ENCODE measurements at places on chromosomes 11 and 22.
A peak's percentile ranks its signal among the peaks of the same experiment; 100 is the strongest.

GRCh38 chr11:44727373-44728287, 868 bp downstream of the TSPAN18 start:
- no peaks in the 10 kb centered on the region for H3K4me1 ChIP-seq
- peak overlapping the region; percentile 65 for H3K27ac ChIP-seq
- peaks cover 13% of the 10 kb centered on the region for H3K27me3 ChIP-seq
- no peaks in the 10 kb centered on the region for H3K36me3 ChIP-seq
- peak; percentile 45 for DNase-seq
- peak overlapping the region; percentile 94 for H3K4me3 ChIP-seq

- H3K4me3 ChIP-seq: no peak overlapping the region
- H3K36me3 ChIP-seq: no peaks in the 10 kb centered on the region
- no peaks in the 10 kb centered on the region for H3K27me3 ChIP-seq
- H3K4me1 ChIP-seq: no peaks in the 10 kb centered on the region
These were observed 110.2 kb downstream of the ST3GAL4 start for GRCh38 chr11:126465573-126466188.

DNA sequence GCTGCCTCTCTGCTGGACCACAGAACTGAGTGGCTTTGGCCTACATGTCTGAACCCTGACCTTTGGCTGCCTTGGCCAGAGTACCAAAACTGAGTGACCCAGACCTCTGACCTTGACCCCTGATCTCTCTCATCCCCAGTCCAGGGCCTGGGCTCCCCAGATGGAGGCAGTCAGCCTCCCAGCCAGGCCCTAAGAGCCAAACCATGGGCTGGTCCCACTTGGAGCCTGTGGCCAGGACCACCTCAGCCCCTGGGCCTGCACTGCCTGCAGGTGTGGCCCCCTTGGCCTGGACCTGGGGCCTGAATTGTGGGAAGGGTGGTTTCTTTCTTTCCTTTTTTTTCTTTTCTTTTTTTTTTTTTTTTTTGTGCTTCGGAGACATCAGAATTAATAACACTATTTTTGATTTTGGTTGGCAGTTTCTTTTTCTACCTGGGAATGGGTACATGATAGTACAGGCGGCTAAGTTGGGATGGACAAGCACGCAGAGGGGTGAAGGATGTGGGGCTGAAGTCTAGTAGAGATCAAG, 806 bp upstream of the SIPA1 start:
- DNase-seq: no peak
- peaks cover 20% of the 10 kb centered on the region for H3K4me1 ChIP-seq
- H3K4me3 ChIP-seq: no peak overlapping the region
- no peaks in the 10 kb centered on the region for H3K27me3 ChIP-seq

- no peak for DNase-seq
- no peak overlapping the region for H3K27ac ChIP-seq
- no peaks in the 10 kb centered on the region for H3K27me3 ChIP-seq
- no peaks in the 10 kb centered on the region for H3K36me3 ChIP-seq
These were observed 470.6 kb downstream of the NTM start for GRCh38 chr11:131841028-131841427.

GRCh38 chr11:73393011-73393380, 16.8 kb downstream of the RELT start:
- no peak for DNase-seq
- peaks cover 38% of the 10 kb centered on the region for H3K4me1 ChIP-seq
- no peaks in the 10 kb centered on the region for H3K36me3 ChIP-seq
- no peaks in the 10 kb centered on the region for H3K27me3 ChIP-seq
- H3K4me3 ChIP-seq: no peak overlapping the region
- no peak overlapping the region for H3K27ac ChIP-seq

DNA sequence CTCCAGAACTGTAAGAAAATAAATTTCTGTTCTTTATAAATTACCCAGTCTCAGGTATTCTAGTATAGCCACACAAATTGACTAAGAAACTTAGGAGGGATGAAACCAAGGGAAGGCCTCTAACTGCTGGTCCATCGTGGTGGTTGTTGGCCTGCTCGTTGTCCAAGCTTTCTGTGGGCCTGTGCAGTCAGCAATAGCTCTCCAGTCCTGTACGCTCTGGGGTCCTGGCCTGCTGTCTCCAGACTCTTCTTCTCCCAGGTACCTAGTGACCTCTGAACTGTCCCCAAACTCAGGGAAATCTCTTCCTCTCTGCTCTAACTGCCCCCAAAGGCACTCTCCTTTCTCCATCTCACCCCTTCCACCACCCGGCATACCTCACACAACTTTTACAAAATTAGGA, 5.7 kb upstream of the VSIG10L2 start:
- H3K36me3 ChIP-seq: no peaks in the 10 kb centered on the region
- H3K4me3 ChIP-seq: no peak overlapping the region
- DNase-seq: no peak
- H3K27ac ChIP-seq: no peak overlapping the region
- no peaks in the 10 kb centered on the region for H3K4me1 ChIP-seq

DNA sequence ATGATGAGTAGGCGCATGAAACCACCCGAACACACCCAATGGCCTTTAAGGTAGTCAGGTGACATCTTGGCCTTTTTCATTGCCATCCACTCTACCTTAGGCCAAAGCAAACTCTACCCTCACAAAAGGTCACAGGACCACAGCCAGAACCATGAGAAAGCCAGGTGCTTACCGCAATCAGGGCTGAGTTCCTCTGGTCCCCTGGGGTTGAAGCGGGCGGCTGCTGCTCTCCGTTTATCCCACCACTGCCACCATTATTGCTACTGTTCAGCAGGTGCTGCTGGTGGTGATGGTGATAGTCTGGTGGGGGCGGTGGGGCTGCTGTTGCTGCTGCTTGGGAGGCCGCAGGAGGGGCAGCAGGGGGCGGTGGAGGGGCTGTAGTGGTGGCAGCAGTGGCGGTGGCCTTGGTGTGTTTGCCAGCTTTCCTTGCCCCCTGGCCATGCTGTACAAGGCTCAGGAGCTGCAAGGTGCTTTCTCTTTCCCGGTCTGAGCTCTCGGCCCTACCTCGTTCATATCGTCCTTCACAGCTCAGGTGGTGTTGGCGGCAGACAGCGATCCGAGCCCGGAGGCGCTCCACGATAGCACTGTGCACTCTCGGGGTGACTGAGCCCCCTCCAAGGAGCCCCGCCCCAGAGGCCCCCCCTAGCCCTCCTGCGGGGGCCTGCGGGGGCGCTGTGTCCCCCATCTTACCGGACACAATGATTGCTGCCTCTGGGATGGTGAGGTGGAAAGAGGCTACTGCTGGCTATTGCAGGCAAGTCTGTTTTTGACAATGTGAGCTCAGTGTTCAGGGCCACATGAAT, 1.6 kb downstream of the MAML2 start:
- H3K4me1 ChIP-seq: peaks cover 3% of the 10 kb centered on the region
- H3K4me3 ChIP-seq: peak overlapping the region; percentile 68
- DNase-seq: no peak
- no peaks in the 10 kb centered on the region for H3K36me3 ChIP-seq

GRCh38 chr22:35785181-35785923, 67.7 kb downstream of the APOL5 start:
- H3K36me3 ChIP-seq: no peaks in the 10 kb centered on the region
- no peak for DNase-seq
- H3K4me3 ChIP-seq: no peak overlapping the region
- no peaks in the 10 kb centered on the region for H3K27me3 ChIP-seq
- peak overlapping the region; percentile 80 for H3K27ac ChIP-seq

DNA sequence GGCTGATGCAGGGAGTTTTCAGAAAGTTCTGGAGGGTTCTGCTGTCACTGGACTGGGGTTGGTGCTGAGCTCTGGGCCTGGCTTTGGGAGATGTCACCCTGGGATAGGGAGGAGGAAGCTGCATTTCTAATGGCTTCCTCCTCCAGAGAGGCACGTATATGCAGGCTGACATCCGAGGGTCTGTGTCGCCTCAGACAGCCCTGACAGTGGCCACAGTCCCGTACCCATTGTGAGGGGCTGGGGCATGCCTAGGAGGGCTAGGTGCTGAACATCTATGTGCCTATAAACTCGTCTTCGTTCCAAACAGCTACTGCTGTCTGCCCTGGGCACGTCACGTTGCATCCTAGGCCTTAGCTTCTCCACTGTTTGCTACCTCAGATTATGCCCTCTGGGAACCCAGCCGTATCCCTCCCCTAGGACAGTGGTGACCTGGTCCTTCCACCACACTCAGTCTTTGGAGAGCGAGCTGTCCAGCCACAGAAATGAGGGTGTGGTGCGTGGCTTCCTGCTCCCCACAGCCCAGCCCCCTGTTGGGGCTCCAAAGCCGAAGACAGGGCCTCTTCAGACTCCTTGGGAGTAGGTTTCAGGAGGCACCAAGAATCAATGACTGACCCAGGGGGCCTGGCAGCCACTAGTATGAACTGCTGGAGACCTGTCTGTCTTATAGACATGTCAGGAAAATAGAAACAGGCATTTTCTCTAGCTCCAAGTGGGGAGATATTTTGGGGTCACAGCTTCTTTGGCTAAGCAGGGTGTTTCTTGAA, 26.4 kb downstream of the ADAMTS15 start:
- H3K4me3 ChIP-seq: no peak overlapping the region
- H3K27ac ChIP-seq: no peak overlapping the region
- peaks cover 4% of the 10 kb centered on the region for H3K36me3 ChIP-seq
- H3K27me3 ChIP-seq: no peaks in the 10 kb centered on the region

- DNase-seq: no peak
- peak overlapping the region; percentile 87 for H3K4me3 ChIP-seq
- H3K4me1 ChIP-seq: peaks cover 76% of the 10 kb centered on the region
- peaks cover 19% of the 10 kb centered on the region for H3K36me3 ChIP-seq
- no peaks in the 10 kb centered on the region for H3K27me3 ChIP-seq
These were observed 7.2 kb downstream of the AHNAK start for GRCh38 chr11:62539238-62539925.

DNA sequence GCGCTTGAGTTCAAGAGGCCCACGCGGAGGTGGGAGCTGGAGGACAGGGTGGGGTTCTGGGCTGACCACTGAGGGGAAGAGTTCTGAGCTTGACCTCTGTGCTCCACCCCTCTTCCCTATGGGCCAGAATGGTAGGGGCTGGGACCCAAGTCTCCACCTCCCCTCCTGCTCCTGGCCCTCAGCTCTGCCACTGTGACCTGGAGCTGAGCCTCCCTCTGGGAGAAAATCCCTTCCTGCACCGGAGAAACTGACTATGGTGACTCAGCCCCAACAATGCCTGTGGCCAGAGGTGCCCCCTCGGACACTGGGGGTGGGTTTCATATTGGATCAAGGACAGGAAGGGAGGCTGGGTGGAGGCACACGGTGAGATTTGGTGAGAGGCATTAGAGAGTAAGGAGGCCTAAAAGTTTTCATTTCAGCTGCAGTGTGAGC, 23.0 kb downstream of the RELT start:
- no peak for DNase-seq
- peaks cover 28% of the 10 kb centered on the region for H3K4me1 ChIP-seq

GRCh38 chr22:22684580-22685561, 40.5 kb downstream of the GGTLC2 start:
- no peak overlapping the region for H3K27ac ChIP-seq
- H3K4me3 ChIP-seq: no peak overlapping the region
- no peaks in the 10 kb centered on the region for H3K4me1 ChIP-seq
- no peaks in the 10 kb centered on the region for H3K36me3 ChIP-seq
- DNase-seq: no peak

DNA sequence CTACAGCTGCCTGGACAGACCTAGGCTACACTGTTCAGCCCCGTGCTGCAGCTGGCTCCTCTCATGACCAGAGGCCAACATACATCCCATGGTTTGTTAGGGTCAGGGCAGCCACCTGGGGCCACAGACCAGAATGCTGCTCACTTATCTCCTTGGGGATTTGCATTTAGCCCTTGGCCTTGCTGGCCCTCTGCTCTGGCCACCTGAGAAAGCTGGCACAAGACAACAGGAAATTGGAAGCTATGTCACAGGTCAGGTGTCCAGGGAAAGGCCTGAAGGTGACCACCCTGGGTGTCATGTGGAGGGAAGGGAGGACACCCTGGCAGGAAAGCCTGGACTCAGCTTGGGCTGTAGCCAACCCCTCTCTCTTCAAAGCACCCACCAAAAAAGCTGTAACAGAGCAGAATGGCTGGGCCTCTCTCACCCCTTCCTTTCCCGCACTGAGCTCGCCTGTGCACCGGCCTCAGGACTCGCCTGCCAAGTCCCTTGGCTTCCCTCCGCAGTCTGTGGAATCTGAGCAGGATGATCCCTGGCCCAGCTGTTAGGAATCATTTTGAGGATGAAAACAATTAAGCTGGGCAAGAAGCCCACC, 86.3 kb downstream of the SNX19 start:
- peaks cover 47% of the 10 kb centered on the region for H3K4me1 ChIP-seq
- peak overlapping the region; percentile 39 for H3K27ac ChIP-seq
- H3K4me3 ChIP-seq: no peak overlapping the region
- DNase-seq: peak; percentile 40
- H3K27me3 ChIP-seq: no peaks in the 10 kb centered on the region
- no peaks in the 10 kb centered on the region for H3K36me3 ChIP-seq

DNA sequence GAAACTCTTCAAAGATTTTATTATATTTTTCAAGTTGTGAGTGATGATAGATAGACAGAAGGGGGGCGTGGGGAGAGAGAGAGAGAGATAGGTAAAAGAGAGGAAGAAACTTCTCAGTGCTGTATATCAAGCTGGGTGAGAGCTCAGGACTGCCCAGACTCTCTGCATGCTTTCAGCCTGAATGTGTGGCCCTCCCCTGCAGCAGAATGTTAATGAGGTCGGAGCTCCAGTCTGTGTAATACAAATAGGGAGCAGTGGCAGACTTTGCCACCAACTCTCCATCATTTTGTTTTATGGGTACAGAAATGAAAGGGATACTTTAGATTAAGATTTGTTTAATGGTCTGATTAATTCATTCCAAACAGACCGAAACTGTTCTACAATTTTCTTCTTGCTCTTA, 752.8 kb downstream of the OPCML start:
- no peak for DNase-seq
- no peak overlapping the region for H3K4me3 ChIP-seq
- no peak overlapping the region for H3K27ac ChIP-seq
- H3K36me3 ChIP-seq: no peaks in the 10 kb centered on the region
- no peaks in the 10 kb centered on the region for H3K27me3 ChIP-seq
- no peaks in the 10 kb centered on the region for H3K4me1 ChIP-seq

- peaks cover 13% of the 10 kb centered on the region for H3K4me1 ChIP-seq
- peaks cover 9% of the 10 kb centered on the region for H3K27me3 ChIP-seq
- no peak overlapping the region for H3K27ac ChIP-seq
- H3K36me3 ChIP-seq: no peaks in the 10 kb centered on the region
- DNase-seq: no peak
These were observed 4.1 kb downstream of the BDNF start for GRCh38 chr11:27696115-27696514.

- DNase-seq: no peak
- peak overlapping the region; percentile 37 for H3K4me3 ChIP-seq
- H3K4me1 ChIP-seq: peaks cover 40% of the 10 kb centered on the region
These were observed 40.0 kb downstream of the AMBRA1 start for GRCh38 chr11:46553814-46554212.

GRCh38 chr22:46007003-46007847, 30.3 kb upstream of the WNT7B start:
- peak overlapping the region; percentile 8 for H3K4me3 ChIP-seq
- DNase-seq: peak; percentile 41
- peak overlapping the region; percentile 84 for H3K27ac ChIP-seq
- H3K27me3 ChIP-seq: no peaks in the 10 kb centered on the region

GRCh38 chr11:118961591-118961990, 5.5 kb downstream of the UPK2 start:
- no peak for DNase-seq
- H3K27ac ChIP-seq: no peak overlapping the region
- no peaks in the 10 kb centered on the region for H3K4me1 ChIP-seq
- no peak overlapping the region for H3K4me3 ChIP-seq
- H3K27me3 ChIP-seq: no peaks in the 10 kb centered on the region
